ENCODE measurements at places on chromosomes 16 and 17.

DNA sequence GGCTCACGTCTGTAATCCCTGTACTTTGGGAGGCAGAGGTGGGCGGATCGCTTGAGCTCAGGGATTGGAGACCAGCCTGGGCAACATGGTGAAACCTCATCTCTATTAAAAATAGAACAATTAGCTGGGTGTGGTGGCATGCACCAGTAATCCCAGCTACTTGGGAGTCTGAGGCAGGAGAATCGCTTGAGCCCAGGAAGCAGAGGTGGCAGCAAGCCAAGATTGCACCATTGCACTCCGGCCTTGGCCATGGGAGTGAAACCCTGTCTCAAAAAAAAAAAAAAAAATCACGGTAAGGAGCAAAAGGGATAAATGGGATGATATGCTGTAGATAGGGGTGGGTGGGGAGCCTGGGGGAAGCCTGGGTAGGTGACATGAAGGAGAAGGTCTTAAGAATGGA is 20.4 kb upstream of the TMEM98 start:
- no peak for DNase-seq

- DNase-seq: no peak
Observed at GRCh38 chr17:82433560-82434215, 15.3 kb upstream of the OGFOD3 start.

DNA sequence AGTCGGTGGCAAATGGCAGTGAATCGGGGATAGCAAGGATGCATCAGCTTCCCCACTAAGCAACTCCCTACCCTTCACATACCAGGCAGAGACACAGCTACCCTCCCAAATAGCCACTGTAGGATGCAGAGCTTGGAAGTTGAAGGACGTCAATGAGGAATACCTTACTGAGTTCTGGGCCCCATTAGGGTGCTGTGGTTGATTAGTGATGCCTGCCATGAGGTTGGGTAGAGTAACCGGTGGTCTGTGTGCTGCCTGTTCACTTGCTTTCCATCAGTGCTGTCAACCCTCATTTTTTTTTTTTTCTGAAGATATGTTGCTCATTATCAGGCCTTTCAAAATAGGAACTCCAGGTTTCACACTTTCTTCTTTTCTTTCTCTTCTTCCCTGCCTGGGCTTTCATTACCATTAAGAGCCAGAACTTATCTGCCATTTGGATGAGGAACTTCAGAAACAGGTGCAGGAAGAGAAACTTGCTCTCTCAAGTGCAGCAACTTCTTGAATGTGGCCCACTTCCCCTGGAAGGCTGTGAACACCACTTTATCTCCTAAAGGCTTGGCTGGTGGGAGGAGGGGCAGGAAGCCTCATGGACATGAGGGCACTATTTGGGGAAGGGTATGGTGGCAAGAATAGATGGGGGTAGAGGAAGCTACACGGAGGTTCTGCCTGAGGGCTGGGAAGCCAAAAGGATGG is 183.5 kb downstream of the NTN1 start:
- no peak for DNase-seq

DNA sequence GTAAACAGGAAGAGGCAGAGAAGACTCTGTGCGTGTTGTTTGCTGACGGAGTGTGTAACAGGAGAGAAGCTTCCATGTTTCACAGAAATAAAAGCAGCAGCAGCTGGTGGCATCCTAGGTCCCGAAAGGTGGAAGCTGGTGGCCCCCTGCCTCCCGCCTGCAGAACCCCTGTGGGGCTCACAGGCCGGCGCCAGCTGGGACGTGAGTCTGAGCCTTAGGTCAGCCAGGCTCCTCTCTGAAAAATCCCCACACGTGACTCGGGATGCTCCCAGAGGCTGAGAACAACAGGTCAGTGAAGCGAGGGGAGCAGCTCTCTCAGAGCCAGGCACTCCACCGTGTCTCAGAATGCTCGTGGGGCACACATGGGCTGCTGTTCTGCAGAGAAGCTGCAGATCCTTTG is 27.4 kb downstream of the TMEM204 start:
- no peak for DNase-seq

- DNase-seq: no peak
Observed at GRCh38 chr17:44076716-44077594, 6.4 kb downstream of the G6PC3 start.

DNA sequence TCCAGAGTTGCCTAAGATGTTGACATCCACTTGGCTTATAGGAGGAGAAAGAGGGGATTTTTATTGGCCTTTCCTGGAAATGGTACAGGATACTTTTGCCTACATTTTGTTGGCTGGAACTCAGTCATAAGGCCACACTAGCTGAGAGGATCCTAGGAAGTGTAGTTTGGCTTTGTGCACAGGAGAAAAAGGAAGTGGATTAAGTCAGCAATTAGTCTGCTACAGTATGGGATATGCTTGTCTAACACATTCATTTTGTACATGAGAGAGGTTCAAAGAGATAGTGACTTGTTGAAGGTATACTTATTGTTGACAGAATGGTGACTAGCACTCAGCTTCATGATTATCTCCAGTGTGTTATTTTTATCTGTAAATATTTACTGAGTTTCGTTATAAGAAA is 10.3 kb downstream of the UTP18 start:
- DNase-seq: no peak

- no peak for DNase-seq
Observed at GRCh38 chr17:56424543-56425044, 168.9 kb upstream of the NOG start.

GRCh38 chr17:57604771-57605674 is 140.1 kb downstream of the CCDC182 start:
- DNase-seq: peak; percentile 86

- DNase-seq: no peak
Observed at GRCh38 chr17:7423679-7424078, 1.7 kb upstream of the SPEM2 start.

DNA sequence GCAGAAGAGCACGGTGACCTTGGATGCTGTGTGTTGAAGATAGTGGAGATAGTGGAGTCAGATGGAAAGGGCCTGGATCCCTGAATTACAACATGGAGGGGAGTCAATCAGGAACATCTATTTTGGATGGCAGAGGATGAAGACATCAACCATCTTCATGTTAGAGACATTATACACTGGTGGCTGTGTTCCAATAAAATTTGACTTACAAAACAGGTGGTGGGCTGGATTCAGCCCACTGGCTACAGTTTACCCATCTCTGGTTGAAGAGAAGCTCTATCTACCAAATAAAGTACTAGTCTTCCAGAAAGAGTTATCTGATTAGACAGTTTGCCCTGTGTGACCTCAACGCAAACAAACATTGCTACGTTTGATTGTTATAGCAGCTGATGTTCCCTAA is 247.2 kb downstream of the XYLT1 start:
- DNase-seq: no peak

DNA sequence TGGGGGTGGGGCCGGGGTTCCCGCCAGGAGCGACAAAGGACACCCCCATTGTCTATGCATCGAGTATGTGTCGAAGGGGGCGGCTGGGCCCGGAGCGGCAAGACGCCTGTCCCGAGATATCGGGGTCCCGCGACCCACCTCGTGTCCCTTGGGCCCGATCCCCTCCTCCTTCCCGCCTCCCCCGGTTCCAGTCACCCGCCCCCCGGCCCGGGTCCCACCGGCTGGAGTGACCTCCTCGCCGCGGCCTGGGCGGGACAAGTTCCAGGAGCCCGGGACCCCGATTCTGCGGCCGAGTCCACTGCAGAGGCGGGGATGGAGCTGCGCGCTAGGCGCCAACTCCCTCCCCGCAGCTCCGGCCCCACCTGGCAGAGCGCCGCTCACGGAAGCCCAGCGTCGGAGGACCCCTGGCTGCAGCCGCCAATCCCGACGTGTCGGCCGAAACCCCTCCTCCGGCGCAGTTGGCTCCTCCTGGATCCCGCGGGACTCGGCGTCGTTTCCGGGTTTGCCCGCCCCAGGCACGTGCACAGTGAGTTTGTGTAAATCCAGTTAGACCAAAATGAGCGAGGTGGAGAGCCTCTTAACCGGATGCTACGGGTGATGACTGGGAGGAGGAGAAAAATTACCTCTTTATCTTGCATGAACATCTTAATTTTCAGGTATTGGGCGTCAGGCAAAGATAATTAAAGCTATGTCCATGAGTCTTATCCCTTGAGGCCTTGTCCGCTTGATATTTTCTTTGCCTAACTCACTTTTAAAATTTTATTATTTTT is at the start of gene NMRAL1:
Gene NMRAL1, minus strand, starts transcription at position 434 of the 770 bp plus-strand sequence. CDS start 493 bp downstream, outside the sequence.
- DNase-seq: peak; percentile 94

DNA sequence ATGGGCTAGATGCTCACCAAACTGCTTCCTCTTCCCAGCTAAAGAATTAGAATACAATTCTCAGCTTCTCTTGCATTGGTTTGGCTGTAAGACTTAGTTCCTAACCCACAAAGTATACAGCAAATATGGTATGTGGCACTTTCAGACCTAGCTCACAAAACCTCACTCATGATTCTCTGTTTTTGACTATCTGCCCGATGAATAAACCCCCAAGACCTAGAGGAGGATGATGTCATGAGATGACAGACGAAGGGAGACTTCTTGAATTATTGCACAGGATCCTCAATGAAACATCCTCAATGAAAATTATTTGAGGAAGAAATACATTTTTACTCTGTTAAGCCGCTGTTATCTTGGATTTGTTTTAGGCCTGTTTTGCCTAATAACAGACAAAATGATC is 14.3 kb downstream of the CNOT1 start:
- DNase-seq: no peak

DNA sequence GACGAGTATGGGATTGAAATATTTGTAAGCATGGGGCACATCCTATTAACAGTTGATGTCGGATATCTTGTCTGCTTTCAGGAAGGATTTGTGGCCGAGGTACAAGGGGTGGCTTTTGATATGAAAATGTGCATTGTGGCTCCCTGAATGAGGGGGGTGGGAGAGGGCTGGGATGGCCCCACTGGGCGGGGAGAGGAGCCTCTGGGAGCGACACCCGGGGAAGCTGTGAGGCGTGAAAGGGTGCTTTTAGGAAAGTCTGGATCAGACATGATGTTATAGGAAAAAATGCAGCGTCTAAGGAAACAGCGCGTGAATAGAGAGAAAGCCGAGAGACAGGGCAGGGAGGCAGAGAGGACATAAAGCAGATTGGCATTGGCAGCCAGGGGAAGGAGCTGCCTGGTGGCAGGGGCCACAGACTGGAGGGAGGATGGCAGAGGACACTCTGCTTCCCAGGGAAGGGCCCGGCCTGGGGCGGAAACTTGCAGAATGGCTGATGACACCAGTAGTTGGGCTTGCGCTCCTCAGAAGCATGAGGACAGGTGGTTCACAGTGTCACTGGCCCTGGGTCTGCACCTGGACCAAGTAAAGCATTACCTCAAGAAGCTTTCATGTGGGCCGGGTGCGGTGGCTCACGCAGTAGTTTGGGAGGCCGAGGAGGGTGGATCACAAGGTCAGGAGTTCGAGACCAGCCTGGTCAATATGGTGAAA is 95.7 kb downstream of the NTN1 start:
- DNase-seq: peak; percentile 18

DNA sequence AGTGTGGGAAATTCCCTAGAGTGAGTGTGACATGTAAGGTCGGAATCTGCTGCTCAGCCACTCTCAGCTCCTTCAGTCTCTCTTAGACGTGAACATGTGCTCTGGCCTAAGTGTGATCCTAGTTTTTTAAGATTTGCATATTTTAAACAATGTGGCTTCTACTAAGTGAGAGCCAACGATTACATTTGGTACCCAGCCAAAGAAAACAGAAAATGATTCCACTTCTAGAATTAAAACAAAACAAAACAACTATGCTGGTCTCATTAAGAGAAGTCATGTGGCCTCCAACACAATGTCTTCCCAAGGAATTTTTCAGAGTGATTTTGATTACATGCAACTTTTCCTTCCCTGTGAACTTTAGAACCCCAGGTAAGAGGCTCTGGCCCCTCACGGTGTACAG is 10.1 kb downstream of the TMEM238L start:
- DNase-seq: peak; percentile 95

DNA sequence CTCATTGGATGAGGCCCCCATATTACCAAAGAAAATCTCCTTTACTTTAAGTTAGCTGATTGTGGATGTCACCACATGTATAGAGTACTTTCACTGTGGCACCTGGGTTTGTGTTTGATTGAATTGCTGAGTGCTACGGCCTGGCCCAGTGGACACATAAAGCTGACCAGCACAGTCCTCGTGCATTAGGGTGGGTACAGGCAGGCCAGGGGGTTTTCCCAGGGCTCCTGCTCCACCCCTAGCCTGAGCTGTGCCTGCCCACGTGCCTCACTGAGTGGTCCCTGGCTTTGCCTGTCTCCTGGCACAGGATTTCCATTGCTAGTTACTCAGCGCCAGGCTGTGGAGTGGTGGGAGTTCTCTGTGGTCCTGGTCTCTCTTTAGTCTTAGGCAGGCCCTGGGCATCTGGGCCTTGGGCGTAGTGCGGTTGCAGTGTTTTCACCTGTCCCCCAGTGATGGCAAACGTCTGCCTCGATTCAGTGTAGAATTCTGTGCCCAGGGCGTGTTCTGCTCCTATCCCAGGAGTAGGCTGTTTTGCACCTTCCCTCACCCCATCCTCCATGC is 86.0 kb downstream of the RPTOR start:
- DNase-seq: no peak

DNA sequence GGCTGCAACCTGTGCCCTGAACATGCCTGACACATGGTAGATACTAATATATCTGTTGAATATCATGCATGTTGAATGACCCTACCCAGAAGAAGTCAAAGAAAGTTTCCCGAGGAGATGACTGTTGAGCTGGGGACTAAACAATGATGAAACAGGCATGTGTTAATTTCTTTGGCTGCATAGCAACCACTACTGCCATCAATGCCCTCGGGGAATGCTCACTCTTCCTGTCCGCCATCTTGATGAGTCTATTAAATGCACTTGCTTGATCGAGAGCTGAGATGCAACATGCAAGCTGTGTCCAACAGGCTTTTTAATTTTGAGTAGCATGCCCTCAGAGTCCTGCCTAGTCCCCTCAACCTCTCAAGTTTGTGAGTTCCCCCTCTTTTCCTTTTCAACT is 31.3 kb downstream of the GRIN2A start:
- DNase-seq: no peak

DNA sequence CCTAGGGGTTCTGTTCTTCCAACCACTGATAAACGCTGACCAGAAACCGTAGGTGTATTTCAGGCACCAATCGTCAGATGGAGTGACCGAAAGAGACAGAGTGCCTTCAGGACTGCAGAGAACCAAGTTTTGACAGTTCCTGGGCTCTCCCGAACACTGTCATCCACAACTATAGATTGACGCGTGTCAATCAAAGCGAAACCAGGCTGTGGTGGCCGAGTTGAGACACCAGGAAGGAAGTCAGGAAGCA is 11.9 kb upstream of the AURKB start:
- no peak for DNase-seq

DNA sequence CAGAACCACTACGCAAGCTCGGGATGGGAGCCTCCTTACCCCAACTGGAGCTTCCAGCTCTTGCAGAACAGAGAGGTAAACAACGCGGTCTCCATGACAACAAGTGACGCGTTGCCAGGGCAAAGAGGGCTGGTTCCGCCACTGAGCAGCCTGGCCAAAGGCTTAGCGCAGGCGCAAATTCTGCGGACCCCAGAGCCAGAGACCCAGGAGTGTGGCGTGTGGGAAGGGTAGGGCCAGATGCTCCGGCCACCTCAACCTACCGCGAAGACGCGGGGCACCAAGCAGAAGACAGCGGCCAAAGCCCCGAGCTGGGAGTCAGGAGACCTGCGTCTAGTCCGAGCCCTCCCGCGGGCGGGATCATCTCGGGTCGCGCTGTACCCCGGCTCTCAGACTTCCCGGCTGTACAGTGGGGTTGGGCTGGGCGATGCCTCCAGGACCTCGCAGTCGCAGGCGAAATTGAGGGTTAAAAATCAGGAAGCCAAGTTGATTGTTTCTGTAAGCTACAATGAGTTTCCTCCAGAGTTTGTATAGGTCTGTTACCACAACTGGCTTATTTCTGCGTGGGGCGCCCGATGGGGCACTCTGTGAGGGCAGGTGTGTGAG is at the start of gene TEKT1:
Gene TEKT1, minus strand, starts transcription at position 69 of the 603 bp plus-strand sequence. CDS start 1,353 bp downstream, outside the sequence.
- DNase-seq: peak; percentile 93
